ENCODE measurements at places on chromosomes 12 and 14.

DNA sequence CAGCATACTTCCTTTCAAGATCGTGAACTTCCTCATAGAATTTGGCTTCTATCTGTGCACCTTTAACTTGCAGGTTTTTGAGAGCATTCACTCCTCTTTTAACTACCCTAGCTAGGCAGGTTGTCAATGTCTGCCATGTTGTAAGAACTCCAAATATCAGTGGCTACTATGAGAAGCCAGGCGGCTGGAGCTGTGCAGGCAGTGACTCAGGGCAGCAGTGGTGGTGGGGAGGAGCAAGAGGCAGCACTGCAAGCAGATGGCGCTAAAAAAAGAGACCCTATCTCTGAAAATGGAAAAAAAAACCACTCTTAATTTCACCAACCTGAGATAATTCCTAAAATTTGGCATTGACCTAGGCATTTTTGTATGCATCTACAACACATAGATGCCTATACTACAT lies 28.5 kb downstream of the YARS2 start:
- no peak for DNase-seq

- no peak for DNase-seq
These were observed 56.8 kb upstream of the CHST11 start for GRCh38 chr12:104399740-104400612.

DNA sequence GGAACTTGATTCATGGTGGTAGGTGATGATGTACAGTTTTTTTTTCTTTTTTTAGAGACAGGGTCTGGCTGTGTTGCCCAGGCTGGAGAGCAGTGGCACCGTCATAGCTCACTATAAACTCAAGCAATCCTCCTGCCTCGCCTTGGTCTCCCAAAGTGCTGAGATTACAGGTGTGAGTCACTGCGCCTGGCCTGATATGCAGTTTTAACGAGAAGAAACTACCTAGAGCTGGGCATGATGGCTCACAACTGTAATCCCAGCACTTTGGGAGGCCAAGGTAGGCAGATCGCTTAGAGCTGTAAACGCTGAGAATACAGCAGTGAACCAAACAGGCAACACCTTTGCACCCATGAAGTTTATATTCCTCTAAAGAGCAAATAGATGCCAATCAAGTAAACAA lies 13.0 kb upstream of the VPS37B start:
- no peak for DNase-seq

DNA sequence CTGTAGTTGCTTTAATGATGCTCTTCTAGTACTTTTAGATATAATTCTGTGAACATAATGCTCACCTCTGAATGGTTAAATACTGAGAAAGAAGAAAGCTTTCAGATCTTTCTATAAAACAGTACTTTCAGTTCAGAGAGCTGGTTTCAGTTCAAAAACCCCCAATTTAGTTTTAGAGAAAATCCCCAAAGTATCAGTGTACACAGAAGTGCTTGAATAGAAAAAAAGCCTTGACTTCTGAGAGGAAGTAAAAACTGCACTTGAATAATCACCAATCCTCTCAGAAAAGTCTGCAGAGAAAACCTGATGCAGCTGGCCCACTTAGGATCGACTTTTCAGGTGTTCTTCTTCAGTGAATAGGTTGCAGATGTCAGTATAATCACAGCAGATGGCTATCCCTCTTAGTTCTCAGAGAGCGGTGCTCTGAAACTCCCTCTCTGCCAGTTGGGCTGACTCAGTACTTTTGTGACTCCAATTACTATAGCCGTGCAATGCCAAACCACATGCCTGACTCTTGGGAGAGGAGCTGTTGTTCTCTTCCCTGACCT lies 616.3 kb downstream of the LRFN5 start:
- DNase-seq, result no peak

GRCh38 chr12:132071040-132071810 lies 72.9 kb downstream of the DDX51 start:
- no peak for DNase-seq

GRCh38 chr12:2627835-2628191 lies 167.0 kb upstream of the FKBP4 start:
- no peak for DNase-seq

DNA sequence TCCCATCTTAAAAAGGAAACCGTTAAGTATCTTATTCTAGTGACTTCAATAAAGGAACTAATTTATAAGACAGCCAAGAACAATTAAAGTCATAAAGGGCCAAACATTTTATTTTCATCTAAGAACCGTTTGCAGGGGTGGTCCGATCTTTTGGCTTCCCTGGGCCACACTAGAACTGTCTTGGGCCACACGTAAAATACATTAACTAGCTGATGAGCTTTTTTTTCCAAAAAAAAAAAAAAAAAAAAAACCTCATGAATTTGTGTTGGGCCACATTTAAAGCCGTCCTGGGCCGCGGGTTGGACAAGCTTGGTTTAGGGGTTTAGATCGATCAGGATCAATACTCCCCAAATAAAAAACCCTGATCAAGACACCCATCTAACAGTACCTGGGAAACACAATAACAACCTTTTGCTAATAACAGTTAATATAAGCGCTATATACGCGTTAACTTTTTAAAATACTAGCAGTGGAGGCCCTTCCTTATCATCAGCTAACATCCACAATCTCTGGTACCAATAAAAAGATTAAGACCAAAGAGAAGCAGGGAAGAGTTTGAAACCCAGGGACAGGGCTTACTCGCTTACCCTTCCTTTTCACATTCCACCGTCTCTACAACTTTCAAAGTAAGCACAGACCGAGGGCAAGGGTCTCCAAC lies 1.1 kb downstream of the NAP1L1 start:
- no peak for DNase-seq

DNA sequence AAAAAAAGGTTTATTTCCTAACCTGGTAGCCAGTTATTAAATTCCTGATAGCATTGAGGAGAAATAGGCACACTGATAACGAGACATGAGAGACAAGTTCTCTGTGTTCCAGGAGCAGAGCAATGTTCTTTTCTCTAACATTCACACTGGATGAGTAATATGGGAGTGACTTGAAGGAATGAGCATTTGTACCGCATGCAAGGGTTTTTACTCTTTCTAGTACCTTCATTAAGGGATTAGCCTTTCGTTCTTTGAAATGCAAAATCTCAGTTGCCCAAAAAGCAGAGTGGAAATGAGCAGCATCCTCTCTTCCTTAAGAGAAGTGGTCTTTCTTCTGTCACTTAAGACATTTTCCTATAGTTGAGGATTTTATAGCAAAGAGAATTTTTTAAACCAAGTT lies 54.7 kb downstream of the FGD4 start:
- no peak for DNase-seq

DNA sequence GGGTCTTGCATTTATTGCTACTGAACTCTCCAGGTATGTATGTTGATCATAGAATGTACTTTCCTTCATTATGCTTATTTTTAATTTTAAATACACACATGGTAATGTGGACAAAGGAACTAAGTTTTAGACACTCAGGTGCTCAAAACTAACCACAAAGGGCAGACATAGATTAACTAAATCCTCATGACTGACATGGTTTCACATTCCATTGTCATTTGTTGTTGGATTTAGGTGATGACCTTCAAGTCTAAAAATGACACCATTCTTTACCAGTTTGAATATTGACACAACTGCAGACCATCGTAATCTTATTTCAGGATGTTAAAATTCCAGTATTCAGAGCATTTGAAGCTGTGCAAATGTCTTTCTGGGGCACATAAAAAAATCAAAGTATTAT lies 128.4 kb downstream of the BBS10 start:
- DNase-seq, result no peak
